AG04449 (cell line): ENCODE measurements at places on chromosomes 11 and 22.

DNA sequence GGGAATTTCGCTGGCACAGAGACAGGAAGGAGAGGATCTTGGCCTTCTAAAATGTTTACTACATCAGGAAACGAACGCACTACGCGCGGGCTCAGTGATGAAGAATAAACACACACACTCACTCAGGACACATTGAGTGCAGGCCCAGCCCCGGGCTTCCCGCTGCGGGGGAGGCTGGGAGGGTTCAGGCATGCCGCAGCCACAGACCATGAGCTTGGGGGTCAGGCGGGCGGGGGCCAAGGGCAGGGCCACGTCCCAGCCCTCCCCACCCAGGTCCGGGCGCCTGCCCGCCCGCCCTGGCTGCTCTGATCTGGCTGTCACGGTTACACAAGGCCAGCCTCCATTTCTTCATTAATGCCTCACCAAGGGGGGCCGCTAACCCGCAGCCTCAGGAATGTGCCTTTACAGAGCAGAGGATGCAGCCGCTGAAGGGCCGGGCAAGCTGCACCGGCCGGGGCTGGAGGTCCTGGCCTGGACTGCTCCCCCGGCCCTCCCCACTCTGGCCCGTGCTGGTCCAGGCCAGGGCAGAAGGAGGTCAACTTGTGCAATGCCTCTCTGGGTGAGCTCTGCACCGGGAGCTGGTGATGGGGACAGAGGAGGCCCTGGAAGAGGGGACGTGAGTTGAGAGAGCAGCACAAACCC is 41.7 kb downstream of the IGF2 start:
- DNase-seq, result peak; percentile 38

GRCh38 chr22:24319451-24319850 is 48.8 kb downstream of the SPECC1L start:
- DNase-seq, result no peak

DNA sequence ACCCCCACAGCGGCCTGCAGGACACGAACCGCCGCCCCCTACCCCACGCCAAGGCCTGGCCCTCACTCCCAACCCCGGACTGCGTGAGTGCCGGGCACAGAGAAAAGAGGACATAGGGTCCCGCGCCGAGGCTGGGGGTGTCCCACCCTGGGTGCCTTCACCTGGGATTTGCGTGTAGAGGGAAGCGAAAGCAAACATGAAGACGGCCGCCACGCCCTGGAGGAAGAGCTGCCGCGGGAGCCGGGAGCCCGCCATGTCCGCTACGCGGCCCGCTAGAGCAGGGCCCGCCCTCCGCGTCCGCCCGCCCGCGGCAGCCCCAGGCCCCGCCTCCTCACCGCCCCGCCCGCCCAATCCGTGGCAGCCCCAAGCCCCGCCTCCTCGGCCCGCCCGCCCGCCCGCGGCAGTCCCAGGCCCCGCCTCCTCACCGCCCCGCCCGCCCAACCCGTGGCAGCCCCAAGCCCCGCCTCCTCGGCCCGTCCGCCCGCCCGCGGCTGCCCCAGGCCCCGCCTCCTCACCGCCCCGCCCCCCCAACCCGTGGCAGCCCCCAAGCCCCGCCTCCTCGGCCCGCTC is at the start of gene LMF2:
TSS of gene LMF2 (minus strand) at position 282 of the 570 bp plus-strand sequence. CDS start at position 255, 27 bp downstream.
- DNase-seq, result no peak

DNA sequence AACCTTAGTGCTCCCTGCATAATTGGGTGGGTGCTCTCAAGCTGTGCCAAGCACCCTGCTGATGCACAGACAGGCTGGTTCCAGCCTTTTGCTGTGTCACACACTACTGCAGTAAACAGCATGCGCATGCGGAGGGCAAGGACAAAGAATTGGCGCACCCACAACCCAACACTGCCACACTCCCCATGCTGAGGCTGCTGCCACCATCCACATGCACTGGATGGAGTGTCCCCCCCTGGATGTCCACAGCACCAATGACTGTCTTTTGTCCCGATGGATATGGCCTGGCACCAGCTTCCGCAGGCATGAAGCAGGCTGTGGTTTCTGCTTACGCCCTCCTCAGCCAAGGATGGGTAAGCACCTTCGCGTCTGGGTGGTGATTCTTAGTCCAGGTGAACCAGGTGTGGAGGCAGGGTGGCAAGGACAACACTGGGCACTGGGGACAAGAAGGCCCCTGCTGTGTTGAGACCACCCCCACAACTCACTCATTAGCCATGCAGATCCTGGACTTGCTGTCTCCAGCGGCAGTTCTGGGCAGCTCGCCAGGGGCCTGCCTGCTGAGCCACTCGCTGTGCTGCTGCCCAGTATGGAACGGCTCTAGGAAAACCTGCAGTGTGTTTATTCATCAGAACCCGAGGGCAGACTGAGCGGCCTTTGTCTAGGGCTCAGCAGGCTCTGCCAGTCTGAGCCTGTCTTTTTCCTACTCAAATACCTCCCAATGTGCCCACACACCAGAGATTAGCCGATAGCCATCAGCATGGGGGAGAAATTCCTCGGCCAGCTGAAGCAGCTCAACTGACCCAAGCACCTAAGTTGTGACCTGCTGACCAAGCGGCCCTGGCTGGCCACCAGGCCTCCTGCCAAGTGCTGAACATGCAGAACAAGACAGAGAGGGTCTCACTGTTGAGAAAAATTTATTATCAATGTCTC is 8.2 kb upstream of the NAP1L4 start:
- no peak for DNase-seq

GRCh38 chr22:23281406-23282088 is 101.2 kb downstream of the BCR start:
- DNase-seq, result no peak

DNA sequence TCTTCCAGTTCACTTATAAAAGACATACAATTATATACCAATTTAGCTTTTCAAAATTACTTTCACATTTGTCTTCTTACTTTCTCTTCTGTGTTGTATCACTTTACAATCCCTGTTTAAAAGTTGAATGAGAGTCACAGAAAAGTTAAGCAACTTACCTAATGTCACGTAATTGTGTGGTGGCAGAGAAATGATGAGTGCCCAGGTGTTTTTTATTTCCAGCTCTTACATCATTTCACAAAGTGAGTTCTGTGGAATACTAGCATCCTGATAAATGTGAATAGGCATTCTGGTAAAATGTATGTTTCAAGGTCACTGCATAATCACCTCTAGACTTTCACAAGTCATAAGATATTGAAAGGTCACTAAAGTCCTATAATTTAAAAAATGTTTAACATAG is 133.0 kb upstream of the FIBIN start:
- DNase-seq, result no peak

- DNase-seq, result no peak
These were observed 47.5 kb downstream of the RPL27A start for GRCh38 chr11:8729837-8730696.

DNA sequence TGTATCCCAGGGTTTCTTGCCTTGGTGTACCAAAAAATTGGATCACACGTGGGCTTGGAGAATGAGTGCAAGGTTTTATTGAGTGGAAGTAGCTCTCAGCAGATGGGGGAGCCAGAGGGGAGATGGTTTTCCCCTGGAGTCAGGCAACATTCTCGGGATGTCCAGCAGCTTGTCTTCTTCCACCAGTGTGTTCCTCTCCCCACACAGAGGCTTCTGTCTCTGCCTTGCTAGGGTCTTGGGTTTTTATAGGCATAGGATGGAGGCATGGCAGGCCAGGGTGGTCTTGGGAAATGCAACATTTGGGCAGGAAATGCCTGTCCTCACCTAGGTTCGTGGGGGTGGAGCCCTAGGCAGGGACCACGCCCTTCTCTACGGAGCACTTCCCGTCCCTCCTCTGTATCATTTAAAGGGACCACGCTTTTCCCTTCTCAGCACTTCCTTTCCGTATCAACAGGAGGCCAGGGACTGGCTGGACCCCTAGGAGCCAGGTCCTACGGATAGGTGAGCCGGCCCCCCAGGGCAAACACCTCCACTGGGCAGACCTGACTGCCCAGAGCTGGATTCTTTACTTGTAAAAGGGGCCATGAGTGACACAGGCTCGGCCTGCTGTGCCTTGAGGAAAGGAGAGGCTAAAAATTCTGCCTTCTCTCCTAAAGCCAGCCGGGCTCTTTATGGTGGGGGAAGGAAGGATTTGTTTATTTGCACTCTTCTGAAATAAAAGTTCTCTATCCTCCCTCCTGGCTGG is 55.3 kb upstream of the CCDC188 start:
- DNase-seq, result no peak

DNA sequence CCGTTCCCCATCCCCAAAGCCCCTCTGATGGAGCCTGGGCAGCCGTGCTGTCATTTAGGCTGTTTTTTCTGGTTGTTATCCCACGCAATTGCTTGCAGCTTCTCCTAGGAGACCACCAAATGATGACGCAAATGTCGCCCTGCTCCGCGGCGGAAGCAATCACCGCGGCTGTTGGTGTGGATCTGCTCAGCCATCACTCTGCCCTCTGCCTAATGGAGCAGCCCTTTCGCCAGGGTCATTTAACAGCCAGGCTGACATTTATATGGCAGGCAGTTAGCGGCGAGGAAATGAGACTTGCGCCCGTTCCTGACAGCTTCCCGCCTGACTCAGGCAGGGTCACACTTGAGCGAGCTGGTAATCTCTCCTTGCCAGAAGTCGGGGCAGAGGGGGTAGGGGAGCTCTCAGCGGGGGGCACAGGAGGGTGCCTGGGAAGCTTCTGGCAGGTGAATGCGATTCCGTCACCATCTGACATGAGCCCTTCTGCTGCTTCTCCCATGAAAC is 97.9 kb upstream of the RTL6 start:
- no peak for DNase-seq

GRCh38 chr11:77081381-77081851 is 14.6 kb downstream of the CAPN5 start:
- no peak for DNase-seq

- peak; percentile 59 for DNase-seq
These were observed 41.9 kb upstream of the KIRREL3 start for GRCh38 chr11:127042445-127042844.

GRCh38 chr11:67372321-67372992 is 941 bp downstream of the CLCF1 start:
- DNase-seq, result no peak

- DNase-seq, result no peak
These were observed 153.2 kb downstream of the CTTN start for GRCh38 chr11:70551351-70552166.

GRCh38 chr11:78802058-78802761 is 227.5 kb upstream of the NARS2 start:
- no peak for DNase-seq

GRCh38 chr11:93844568-93844967 is 5.8 kb downstream of the VSTM5 start:
- DNase-seq, result no peak

- no peak for DNase-seq
These were observed 3.2 kb upstream of the KCNE3 start for GRCh38 chr11:74470526-74470925.

DNA sequence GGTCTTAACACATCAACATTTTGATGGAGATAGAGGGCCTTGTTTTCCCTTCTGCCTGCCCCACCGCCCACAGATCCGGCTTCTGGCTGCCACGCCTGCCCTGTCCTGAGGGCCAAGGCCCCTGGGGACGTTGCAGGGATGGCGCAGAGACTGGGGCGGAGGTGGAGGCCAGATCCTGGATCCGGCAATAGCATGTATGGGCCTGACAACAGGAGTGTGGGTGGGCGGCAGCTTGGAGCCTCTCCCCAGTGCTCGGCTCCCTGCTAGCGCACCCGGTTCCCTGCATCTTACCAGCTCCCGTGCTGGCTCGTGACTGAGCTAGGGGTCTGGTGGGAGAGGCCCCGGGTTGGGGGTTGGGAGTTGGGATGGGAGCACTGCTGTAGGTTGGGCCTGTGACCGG is 95.6 kb downstream of the ZBTB16 start:
- DNase-seq, result no peak

- peak; percentile 58 for DNase-seq
These were observed 35.2 kb downstream of the LRFN4 start for GRCh38 chr11:66891851-66892660.

DNA sequence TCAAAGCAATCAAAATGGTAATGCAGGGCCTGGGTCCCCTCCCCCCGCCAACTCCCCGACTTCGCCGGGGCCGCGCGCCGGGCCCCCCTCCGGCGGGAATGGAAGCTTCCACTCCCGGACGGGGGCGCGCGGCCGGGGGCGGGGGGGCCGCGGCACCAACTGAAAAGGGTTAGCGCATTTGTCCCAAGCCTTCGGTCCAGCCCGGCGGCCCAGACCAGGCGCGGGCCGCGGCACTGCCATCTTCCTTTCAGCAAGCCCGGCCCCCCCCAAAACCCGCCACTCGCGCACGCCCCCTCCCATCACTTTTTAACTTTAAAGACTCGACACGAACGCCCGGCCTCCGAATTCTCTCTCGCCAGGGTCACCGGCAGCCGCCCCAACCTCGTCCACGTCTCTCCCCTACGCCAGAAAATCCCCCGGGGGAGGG is 2.8 kb downstream of the PHF21B start:
- no peak for DNase-seq

DNA sequence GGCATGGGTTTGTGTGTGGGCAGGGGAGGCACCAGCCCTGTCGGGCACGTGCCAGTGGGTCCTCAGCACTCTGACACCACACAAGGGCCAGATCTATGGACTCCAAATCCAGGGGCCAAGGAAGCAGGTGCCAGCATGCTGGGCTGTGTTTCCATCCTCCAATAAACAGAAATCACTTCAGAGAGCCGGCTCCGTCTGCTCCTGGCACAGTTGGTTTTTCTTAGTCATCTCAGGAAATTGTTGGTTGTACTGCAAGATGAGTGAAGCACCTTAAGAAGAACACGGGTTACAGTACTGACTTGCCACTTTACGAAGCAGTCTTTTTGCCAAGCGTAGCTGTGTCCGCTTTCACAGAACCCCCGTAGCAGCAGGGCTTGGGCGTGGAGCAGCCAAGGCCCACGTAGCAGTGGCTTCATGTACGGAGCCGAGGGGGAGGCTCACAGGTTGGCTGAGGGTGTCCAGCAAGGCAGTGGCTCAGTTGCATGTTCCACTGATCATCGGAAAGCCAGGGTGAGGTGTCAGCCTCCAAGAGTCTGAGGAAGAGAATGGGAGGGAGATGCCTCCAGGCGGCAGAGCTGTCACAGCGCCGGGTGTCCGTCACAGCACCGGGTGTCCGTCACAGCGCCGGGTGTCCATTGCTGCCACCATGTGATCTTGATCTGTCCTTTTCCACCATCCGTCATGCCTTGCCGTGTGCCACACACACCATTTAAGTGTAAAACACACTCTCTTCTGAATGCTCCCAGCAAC is 314.9 kb downstream of the CTTN start:
- no peak for DNase-seq

- no peak for DNase-seq
These were observed 151.0 kb upstream of the B3GAT1 start for GRCh38 chr11:134562941-134563471.

GRCh38 chr22:46970411-46971098 is 208.1 kb downstream of the TBC1D22A start:
- no peak for DNase-seq

GRCh38 chr22:23045461-23045860 is 24.9 kb upstream of the GNAZ start:
- DNase-seq, result no peak
